Fibroblast of the aortic adventitia (primary cell): ENCODE measurements at places on chromosomes 2 and 18. TPM values are rescaled to one million over a fixed set of nuclear protein-coding genes. Genes with fewer than 3 reads are reported as not detected.

GRCh38 chr2:235640926-235641723 is 147.3 kb downstream of the AGAP1 start:
- DNase-seq: peak; percentile 82

DNA sequence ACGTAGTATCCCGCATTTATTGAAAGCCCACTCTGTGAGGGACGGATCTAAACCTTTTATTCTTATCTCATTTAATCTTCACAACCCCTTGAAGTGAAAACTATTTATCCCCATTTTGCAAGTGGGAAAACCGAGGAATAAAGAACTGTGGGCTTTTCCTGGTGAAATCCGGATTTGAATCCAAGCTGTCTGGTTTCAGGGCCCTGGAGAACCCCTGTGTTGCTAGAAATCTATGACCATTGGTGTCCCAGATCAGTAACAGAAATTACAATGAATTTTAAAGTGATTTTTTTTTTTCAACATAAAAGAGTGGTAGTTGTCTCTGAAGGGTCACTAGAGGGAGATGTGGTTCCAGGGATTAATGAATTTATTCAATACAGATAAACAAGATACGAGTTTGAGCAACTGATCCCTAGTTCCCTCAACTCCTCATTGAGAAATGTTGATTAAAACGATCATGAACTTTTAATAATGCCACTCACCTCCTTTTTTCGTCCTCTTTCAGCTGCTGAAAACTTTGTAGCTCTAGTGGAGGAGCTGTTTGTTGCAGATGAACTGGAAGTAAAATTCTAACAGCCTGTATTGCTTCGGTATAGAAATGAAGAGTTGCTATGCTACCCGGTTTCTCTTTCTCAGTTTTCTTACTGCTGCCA is 940 bp downstream of the XRCC5 start:
- DNase-seq: peak; percentile 76

ASPRV1 gene
- total RNA-seq: 0.54 TPM in 1 of 2 replicates, not detected in the other

- DNase-seq: no peak
Observed at GRCh38 chr2:143697744-143698143, 568.5 kb downstream of the ARHGAP15 start.

- peak; percentile 77 for DNase-seq
Observed at GRCh38 chr2:36615222-36615621, 17.3 kb upstream of the FEZ2 start.

DNA sequence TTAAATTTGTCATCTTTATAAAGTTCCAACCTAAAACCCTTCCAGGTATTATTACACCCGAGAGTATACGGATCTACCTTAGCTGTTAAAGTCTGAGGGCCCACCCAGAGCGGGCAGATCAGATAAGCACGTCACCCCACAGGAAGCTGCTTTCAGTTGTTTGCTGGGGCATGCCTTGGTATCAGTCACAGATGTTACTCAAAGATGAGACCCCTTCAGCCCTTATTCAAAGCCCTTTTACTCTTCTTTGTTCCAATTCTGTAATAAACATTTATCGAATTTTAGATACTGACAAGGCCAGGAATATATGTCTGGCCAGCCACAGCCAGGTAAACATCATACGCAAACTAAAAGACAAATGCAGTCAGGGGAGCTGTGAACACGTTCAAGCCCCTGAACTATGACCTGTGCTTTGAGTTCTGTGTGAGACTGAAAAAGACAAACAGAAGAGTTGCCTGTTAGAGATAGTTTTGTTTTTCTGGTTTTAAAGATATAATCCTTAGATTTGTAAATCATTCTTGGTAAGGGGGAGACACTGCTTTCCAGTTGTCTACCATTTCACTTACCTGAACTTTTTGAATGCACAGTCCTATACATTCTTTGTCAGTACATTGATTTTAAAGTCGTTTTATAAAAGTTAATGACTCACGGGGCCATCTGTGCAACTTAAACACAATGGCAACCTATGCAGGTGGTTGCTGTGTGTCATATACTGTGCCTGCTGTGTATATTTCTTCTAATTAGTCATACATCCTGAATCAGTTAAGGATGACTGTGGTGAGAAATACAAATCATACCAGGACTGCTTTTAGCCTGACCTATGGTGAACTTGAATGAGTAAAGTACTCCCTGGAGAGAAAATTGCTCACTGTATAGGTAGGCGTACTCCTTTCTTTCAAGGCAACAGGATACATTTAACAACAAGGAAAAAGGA is 100.5 kb upstream of the ITPRID2 start:
- peak; percentile 95 for DNase-seq

GRCh38 chr18:7038330-7038851 is 79.2 kb downstream of the LAMA1 start:
- DNase-seq: peak; percentile 88

GRCh38 chr18:76756531-76757253 is 65.7 kb upstream of the ZNF236 start:
- no peak for DNase-seq

- no peak for DNase-seq
Observed at GRCh38 chr18:76633588-76634269, 138.7 kb upstream of the ZNF516 start.

GRCh38 chr18:35060122-35060815 is 19.1 kb downstream of the MAPRE2 start:
- DNase-seq: no peak

- DNase-seq: no peak
Observed at GRCh38 chr2:240648650-240649275, 23.5 kb downstream of the GPR35 start.

DNA sequence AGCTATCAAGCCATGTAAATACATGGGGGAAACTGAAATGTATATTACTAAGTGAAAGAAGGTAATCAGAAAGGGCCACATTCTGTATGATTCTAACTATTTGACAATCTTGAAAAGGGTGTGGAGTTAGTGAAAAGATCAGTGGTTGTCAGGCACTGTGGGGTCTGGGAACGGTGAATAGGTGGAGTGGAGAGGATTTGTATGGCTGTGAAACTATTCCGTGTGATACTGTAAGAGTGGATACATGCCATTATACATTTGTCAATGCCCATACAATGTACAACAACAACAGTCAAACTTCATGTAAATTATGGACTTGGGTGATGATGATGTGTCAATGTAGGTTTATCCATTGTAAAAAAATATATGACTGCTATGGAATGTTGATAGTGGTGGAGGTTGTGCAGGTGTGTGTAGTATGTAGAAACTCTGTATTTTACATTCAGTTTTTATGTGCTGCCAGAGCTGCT is 1116.2 kb downstream of the SUCLG1 start:
- no peak for DNase-seq

DNA sequence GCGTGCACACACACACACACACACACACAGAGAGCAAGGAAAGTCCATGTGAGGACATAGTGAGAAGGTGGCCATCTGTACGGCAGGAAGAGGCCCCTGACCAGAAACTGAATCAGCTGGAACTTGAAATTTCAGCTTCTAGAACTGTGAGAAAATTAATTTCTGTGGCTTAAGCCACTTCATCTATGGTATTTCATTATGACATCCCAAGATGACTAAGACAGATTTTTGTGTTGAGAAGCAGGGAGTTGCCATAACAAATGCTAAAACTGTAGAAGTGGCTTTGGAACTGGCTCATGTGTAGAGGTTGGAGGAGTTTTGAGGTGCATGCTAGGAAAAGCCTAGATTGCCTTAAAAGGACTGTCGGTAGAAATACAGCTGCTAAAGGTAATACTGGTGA is 63.4 kb upstream of the ZBTB7C start:
- DNase-seq: peak; percentile 54

- DNase-seq: no peak
Observed at GRCh38 chr2:147294825-147295392, 549.9 kb upstream of the ACVR2A start.

STEAP3 gene
- total RNA-seq: 7.0 and 50.9 TPM in 2 replicates

TTN gene
- total RNA-seq: 0.16 and 5.5 TPM in 2 replicates

KCNG3 gene
- total RNA-seq: under 0.01 TPM in 1 of 2 replicates, not detected in the other

- no peak for DNase-seq
Observed at GRCh38 chr2:116669782-116670181, 1144.7 kb upstream of the DDX18 start.

DNA sequence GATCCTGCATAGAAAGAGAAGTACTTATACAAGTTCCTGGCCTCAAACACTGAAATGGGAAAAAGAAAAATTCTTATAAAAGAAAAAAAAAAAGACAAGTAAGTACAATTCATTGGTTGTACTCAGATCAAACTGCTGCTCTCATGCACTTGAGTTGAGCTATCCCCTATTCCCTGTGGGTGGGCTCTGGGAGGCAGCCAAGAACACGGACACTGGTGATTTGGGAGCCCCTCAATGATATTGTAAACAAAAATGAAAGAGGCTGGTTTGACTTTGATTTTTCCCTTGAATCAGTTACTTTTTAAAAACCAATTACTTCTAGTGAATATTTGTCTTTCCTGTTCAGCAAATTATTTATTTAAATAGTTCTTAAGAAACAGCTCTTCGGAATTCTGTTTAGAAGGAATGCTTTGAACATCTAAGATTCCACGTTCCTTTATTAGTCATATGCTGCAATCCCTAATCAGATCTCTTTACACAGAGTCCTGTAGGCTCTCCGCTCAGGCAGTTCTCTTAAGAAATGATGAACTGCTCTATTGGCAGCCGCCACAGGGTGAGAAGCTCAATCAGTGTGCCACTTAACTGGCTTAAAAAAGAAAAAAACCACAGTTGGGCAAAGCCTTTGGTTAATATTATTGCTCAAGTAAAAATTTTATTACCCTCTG is 225.1 kb downstream of the TMEM182 start:
- DNase-seq: no peak

RAPGEF4 gene
- 1.3 and 54.4 TPM in 2 replicates for total RNA-seq

DNA sequence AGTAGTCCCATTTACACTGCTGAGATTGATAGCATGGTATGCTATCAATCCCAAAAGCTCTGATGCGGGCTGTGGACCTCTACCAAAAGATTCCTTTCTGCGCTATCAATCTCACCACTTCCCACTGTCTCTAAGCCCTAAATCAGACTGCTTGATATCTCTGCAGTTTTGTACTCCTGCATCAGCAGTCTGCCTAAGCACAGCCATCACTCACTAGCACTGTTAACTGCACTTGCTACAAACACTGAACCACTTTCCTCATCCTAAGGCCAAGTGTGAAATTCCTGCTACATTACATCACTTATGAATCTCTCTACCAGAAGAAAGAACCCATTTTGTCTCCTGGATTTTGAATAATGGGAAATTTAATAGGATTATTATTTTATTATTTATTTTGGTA is 237.0 kb downstream of the HNMT start:
- no peak for DNase-seq
